ENCODE measurements at places on chromosomes 2 and 18.
A peak's percentile ranks its signal among the peaks of the same experiment; 100 is the strongest.

- H3K27me3 ChIP-seq, result no peaks in the 10 kb centered on the region
- no peak for DNase-seq
- H3K27ac ChIP-seq, result peak overlapping the region; percentile 6
- H3K36me3 ChIP-seq, result no peaks in the 10 kb centered on the region
- peaks cover 4% of the 10 kb centered on the region for H3K4me1 ChIP-seq
Observed at GRCh38 chr2:110170102-110170501, 34.7 kb downstream of the NPHP1 start.

GRCh38 chr18:55479656-55480420 is 108.2 kb downstream of the TCF4 start:
- H3K36me3 ChIP-seq, result no peaks in the 10 kb centered on the region
- H3K27ac ChIP-seq, result no peak overlapping the region
- peaks cover 17% of the 10 kb centered on the region for H3K4me1 ChIP-seq
- no peak overlapping the region for H3K4me3 ChIP-seq

DNA sequence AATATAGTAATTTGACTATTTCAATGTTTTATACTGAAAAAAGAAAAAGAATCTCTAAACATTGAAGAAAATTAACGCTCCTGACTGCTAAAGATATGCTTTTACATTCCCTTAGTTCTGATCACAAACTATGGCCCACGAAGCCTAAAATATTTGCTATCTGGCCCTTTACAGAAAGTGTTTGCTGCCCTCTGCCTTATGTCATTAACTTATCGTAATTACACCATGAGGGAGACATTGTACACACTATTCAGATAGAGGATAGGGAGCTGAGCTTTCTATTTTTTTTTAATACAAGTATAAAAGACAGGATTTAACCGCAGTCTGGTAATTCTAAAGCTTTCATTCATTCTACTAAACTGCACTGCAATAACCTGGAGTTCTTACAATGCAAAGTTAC is 393.1 kb upstream of the DCC start:
- no peak overlapping the region for H3K27ac ChIP-seq
- H3K4me3 ChIP-seq, result no peak overlapping the region
- H3K27me3 ChIP-seq, result no peaks in the 10 kb centered on the region
- no peak for DNase-seq

- H3K36me3 ChIP-seq, result no peaks in the 10 kb centered on the region
- H3K27me3 ChIP-seq, result peaks cover 2% of the 10 kb centered on the region
- peaks cover 9% of the 10 kb centered on the region for H3K4me1 ChIP-seq
- no peak overlapping the region for H3K27ac ChIP-seq
- DNase-seq, result no peak
Observed at GRCh38 chr2:167860082-167860481, 387.3 kb downstream of the STK39 start.

DNA sequence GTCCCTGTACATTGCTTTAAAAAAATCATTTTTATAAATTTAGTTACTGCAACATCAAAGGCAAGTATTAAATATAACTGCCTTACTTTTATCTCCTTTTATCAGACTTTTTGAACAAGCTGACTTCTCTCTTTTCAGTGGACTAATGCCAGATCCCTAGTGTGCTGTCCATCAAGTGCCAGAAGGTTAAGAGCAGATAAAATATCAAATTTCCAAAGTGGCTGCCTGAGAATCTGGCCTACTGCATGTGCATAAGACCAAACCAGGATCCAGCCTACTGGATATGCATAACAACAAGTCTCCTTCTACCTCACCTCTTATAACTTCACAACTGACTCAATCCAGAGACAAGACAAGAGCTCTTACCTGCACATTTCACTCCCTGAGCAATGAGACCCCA is 59.8 kb upstream of the CHRNA1 start:
- peaks cover 3% of the 10 kb centered on the region for H3K4me1 ChIP-seq
- no peak overlapping the region for H3K27ac ChIP-seq
- no peaks in the 10 kb centered on the region for H3K36me3 ChIP-seq
- DNase-seq, result no peak
- H3K27me3 ChIP-seq, result peaks cover 2% of the 10 kb centered on the region

DNA sequence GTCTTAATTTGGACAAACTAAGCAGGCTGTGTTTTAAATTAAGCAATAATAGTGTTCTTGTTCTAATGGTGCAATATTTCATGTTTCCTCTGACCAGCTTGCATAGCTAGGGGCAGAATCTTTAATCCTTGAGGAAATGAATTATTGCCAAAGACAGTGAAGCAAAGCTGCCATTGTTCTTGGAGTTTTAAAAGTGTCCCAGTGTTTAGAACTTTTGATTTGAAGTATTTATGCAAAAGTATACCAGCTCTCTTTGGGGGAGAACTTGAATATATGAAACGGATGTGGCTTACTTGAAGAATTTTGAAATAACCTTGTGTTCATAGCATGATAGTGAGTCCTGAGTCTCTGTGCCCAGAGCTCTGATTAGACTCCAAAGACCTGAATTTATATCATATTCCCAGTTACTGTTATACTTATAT is 33.4 kb downstream of the ITGA6 start:
- no peak overlapping the region for H3K4me3 ChIP-seq
- H3K27ac ChIP-seq, result no peak overlapping the region
- no peak for DNase-seq
- no peaks in the 10 kb centered on the region for H3K27me3 ChIP-seq
- H3K36me3 ChIP-seq, result peaks cover 2% of the 10 kb centered on the region

Data from activated naive CD8-positive, alpha-beta T cell treated with anti-CD3 and anti-CD28 coated beads, Interleukin-2, amount 50 U/mL, for 24 hours (primary cell).